NCI-H2081 treated with DMSO at 0.1 percent for 48 hours (cell line): ENCODE measurements at places on chromosomes 13 and 19.
A peak's percentile ranks its signal among the peaks of the same experiment; 100 is the strongest.

- no peak for DNase-seq
These were observed 37.4 kb downstream of the KLF5 start for GRCh38 chr13:73096173-73096572.

DNA sequence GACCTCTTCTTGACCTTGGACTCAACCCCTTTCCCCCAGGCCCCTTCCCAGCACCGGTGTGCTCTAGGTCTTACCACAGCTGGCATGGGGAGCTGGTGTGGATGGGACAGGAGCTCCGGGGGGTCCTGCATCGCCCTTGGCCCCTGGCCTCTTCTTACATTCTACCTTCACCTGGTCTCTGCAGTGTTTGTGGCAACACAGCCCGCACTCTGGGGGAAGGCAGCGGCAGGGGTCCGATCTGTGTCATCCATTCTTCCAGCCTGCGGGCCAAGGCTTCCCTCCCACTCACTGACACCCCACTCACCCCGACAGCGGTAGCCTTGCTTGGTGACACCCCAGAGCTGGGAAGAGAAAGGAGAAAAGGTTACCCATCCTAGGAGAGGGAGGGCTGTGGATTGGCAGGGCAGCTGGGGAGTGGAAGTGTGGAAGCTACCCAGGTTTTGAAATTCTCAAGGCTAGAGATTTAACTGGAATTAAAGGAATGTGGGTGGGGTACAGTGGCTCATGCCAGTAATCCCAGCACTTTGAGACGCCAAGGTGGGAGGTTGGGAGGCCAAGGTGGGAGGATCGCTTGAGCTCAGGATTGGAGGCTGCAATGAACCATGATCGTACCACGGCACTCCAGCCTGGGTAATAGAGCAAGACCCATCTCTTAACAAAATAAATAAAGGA is 8.3 kb downstream of the FAM98C start:
- no peak for DNase-seq

- no peak for DNase-seq
These were observed 23.2 kb downstream of the ANKRD27 start for GRCh38 chr19:32651729-32652140.

- DNase-seq, result no peak
These were observed 29.0 kb downstream of the UTP14C start for GRCh38 chr13:52053460-52053859.

- no peak for DNase-seq
These were observed 229.8 kb downstream of the KLF5 start for GRCh38 chr13:73288596-73288995.

- DNase-seq, result no peak
These were observed 86.1 kb downstream of the EDNRB start for GRCh38 chr13:77832339-77833100.

DNA sequence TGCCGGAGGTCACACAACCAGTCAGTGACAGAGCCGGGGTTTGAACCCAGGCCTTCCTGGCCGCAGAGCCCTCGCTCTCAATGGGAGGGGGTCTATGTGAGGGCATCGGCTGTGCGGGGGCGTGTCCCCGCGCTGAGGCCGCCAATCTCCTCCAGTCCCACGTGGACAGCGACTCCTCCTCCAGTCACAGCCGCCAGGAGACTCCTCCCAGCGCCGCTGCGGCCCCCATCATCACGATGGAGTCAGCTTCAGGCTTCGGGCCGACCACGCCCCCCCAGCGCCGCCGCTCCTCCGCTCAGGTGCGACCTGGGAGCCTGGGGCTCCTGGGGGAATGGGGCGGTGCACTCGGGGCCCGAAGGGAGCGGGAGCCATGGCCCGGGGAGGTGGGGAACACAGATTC is 6.0 kb downstream of the SPRED3 start:
- no peak for DNase-seq

- no peak for DNase-seq
These were observed 59.8 kb upstream of the MEDAG start for GRCh38 chr13:30846311-30846710.

DNA sequence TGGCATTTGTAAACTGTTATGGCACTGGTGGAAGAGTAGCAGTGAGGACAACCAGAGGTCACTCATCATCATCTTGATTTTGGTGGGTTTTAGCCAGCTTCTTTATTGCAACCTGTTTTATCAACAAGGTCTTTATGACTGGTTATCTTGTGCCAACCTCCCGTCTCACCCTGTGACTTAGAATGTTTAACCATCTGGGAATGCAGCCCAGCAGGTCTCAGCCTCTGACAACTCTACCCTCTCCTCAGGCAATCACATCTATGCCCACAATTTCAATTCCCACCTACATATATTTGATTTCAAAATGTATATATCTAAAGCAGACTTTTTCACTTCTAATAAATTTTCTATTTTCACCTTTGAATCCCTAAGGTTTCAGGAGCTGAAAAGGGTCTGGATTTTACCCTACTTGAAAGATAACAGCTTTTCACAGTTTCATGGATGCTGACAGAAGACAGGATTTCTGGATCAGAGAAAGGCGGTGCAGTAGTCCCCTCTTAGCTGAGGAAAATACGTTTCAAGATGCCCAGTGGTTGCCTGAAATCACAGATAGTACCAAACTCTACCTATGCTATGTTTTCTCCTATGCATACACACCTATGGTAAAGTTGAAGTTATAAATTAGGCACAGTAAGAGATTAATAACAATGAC is 1171.8 kb downstream of the DIAPH3 start:
- no peak for DNase-seq

DNA sequence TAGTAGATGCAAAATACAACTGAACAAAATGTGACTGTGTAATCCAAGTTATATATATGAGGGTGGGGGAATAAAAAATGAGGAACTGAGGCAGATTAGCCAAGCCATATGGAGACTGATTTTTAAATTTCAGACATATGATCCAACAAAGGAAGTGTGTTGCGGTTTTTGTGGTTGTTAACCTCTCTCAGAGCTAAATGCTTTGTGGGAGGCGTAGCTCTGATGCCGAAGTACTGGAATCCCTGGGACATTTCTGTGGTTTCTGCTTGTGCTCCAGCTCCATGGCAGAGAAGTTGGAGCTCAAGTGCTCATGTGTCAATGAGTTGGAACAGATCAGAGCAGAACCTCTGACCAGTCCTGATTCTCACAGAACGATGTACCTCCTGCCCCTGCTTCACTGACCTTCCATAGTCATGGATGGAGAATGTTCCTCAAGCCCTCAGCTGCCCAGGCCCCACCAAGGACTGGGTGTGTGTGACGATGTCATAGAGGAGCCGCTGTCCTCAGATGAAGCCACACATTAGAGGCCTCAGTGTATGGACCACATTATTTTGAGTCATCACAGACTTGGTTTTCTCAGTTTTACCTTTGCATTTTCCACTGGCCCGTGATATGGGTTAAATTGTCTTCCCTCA is 107.6 kb downstream of the SOX1 start:
- no peak for DNase-seq

- DNase-seq, result no peak
These were observed 1910.2 kb upstream of the PRR20A start for GRCh38 chr13:55230570-55230908.

- no peak for DNase-seq
These were observed 763.6 kb upstream of the SLITRK6 start for GRCh38 chr13:86562866-86563265.

GRCh38 chr19:18160493-18160970 is 7.6 kb downstream of the PIK3R2 start:
- DNase-seq, result no peak

DNA sequence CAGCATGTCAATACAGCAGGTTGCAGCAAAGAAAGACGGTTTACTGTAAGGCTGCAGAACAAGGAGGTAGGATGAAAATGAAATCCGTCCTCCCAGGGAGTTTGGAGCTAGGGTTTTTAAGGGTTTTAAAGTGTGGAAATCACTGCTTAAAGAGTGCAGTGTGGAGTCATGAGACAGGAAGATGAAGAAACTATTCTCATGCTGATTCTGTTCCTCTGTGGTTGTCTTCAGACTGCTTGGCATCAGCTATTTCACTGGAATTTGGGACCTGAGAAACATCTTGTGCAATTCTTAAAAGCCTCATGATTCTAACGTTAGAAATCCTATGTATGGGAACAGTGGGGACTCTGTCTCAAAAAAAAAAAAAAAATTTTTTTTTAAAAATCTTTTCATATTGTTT is 11.4 kb downstream of the ZNF331 start:
- no peak for DNase-seq

DNA sequence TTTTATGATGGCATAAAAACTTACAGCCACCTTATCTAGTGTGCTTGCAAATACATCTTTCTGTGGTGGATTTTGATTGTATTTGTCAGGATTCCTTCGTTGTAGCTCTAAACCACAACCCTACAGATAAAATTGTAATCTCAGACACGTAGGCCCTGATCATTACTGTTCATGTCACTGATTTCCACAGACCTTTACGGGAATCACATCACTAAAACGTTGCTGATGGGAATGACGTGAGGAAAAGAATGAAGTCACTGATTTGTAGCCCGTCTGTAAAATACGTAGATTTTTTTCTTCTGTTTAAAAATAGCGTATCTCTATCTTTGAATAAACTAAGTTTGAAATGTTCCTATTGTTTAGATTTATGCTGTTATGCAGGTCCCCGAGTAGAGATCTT is 399.2 kb downstream of the MYO16 start:
- DNase-seq, result no peak

GRCh38 chr13:60575142-60575541 is 178.1 kb downstream of the TDRD3 start:
- DNase-seq, result no peak

- DNase-seq, result no peak
These were observed 9.8 kb upstream of the USPL1 start for GRCh38 chr13:30607908-30608307.

DNA sequence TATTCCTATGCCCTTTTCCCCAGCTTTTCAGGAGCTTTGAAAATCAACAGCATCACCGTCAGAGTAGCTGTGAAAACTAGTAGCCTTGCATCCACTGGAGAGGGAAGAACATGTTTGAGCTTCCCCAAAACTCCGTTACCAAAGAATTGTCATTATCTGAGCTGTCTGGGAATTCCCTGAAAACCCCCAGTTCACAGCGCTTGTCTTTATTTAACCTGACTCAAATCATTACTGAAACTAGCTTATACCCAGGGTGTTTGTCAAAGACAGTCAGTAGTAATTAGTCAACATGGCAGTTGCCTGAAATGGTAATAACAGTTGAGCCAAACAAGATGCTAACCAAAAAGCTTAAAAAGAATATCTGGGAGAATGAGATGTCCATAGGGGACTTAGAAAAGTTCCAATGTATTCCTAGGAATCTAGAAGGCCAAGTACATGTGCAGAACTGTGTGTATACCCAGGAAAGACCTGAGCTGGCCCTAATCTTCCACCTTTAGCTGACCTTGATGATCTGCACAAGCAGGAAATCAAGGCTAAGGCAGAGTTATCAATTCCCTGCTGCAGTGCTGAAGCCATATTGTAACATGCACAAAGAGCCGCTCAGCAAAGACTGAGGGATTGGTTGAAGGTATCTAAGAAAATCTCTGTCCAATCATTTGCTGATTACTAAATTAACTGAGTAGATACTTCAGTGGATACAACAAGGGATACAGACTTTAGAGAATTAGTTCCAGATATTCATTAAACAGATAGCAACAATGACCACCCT is 130.8 kb downstream of the KL start:
- DNase-seq, result no peak

DNA sequence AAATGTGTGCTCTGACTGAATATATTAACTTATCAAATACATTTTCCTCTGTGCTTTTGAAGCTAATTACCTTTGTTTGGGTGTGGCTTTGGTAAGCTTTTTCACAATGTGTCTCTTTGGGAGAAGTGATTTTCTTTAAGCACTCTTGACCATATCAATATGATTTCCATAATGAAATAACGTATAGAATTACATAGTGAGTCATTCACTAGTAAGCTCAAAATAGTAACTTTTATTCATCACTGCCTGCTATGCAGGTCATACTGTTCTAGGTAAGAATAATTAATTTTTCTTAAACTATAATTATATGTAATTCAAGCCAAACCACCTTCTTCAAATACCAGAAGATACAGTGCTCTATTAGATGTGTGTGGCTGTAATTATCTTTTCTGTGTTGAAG is 480.7 kb downstream of the MYO16 start:
- DNase-seq, result no peak

DNA sequence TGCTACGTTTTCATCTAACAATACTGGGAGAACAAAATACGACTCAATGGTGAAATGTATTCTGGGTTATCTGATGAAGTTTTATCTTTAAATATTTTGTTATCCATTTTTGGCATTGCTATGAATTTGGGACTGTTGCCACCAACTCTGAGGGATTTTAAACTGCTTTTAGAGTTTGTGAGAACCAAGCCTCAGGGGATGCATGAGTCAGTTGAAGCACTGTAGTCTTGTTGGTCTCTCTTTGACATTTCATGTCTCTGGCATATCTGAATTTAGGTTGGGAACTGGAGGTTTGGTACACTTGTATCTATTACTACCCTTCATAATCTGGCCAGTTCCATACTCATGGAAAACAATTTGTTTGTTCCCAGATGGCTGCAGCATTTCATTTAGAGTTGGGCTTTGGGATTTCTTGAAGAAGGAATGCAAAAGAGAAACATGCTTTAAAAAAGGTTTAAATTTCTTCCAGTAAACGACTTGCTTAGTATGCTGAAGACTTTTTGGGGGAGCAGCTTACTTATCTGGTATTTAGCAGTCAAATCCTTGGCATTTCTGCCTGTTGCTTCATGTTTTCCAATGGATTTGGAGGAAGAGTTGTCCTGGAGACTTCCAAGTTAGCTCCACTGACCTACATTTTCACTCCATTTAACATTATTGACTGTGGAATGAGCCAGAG is 28.9 kb downstream of the ARHGEF7 start:
- DNase-seq, result no peak

DNA sequence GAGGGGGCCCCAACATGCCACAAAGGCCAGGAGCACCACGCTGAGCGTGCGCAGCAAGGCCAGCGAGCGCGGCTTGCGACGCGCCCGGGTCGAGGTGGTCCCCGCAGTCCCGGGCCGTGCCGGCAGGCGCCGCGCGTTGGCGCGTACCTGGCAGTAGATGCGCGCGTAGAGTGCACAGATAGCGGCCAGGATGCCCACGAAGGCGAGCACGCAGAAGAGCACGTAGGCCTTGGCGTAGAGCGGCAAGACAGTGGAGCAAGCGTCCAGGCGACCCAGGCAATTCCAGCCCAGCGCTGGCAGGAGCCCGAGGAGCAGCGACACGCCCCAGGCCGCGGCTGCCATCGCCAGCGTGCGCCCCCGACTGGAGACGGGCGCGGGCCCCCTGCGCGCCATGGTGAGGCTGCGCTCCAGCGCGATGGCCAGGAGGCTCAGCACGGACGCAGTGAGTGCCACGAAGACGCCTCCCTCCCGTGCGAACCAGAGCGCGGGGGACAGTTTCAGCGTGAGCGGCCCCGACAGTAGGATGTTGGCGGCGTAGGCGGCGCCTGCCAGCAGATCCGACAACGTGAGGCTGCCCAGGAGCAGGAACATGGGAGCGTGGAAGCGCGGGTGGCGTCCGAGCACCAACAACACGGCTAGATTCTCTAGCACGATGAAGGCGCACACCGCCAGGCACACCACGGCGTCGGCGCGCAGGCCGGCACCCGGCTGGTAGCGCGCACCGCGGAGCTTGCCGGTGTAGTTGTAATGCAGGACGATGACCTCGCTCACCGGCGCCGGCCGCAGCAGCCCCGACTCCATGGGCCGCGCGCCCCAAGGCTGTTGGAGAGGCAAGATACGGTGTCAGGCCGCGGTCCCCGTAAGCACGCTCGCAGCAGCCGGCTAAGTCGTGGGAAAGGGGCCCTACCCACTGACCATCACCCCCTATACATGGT is 2.8 kb downstream of the S1PR5 start:
- DNase-seq, result no peak

GRCh38 chr13:99033814-99034213 is 56.0 kb upstream of the DOCK9 start:
- DNase-seq, result peak; percentile 7
